ENCODE measurements at places on chromosomes 13 and 19.
A peak's percentile ranks its signal among the peaks of the same experiment; 100 is the strongest.

DNA sequence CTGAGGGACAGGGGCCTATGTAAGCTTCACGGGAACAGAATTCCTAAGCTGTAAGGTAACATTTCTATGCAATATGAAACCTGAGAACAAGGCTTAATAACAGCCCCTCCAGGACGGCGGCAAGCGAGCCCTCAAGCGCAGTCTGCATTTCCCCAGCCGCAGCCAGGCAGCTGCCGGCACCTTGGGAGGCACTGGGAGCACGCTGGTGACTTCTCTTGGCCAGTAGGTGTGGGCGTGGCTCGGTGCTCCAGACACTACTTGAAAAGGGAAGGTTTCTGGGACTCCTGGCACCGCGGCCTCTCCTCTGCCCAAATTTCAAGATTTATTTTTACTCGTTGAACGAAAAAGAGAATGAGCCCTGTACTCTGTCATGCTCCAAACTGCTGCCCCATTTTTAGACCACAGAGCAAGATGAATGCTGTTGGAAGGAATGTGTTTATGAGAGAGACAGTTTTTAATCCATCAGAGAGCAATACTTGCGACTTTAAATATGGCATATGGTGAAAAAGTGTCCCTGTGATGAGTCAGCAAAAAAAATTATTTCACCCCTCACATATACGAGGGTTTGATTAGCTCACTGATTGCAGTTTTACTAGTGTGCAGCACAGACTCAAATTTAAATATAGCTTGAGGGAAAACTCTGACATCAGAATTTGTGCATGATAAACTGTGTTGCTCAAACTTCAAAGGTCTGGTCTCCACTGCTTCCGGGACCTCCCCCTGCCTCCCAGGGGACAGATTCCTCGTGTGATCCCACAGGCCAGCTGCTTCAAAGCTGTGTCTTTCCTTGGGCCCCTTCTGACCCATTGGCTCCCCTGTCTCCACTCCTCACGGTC, 81.2 kb downstream of the COL4A2 start:
- DNase-seq = peak; percentile 57

DNA sequence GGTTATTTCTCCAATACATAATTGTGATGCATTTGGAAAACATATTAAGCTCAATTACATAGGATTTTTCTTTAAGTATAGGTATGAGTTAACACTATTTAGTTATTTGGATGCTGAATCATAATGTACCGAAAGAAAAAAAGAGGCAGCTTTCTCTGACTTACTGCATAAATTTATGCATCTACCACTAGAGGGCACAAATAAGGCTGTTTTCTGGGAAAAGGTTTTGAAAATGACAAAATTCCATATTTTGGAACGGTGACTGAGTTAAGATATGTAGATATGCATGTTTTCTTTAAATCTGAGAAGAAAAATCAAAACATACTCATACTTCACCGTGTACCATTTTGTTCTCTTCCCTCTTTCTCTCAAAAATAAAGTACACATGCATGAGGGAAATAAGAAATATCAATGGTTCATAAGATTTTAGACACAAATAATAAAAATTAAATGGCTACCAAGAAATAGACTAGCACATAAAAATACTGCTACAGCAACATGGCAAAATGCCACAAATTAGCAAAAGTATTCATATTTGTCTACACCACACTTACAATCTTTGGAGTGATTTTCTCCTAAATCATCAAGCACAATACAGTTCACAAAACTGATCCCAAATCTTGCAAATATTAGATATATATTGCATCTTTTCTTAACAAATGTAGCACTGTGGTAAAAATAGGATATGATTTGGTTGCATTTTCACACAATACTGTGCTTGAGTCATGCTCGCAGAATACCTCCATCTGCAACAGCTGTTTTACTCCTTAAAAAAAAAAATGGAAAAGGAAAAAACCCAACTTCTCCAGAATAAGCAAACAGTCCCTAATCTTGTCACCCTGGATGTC, 260.0 kb downstream of the FGF14 start:
- no peak for DNase-seq

GRCh38 chr19:35545855-35546381, 492 bp downstream of the TMEM147 start:
- no peak for DNase-seq

DNA sequence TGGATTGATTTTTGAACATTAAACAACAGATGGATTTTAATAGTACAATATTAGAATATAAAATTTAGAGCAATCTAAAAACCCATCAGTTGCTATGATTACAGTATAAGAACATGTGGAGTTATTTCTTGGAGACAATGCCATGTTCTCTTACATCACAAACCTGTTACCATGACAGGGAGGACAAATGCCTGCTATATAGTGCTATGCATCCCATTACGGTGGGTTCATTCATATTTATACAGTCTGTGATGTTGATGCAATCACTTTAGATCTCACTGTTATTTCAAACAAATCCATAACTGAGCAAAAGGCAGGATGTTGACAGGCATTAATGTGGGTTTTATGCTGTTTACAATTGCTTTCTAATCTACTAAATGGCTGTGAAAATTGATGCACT, 467.5 kb downstream of the DIAPH3 start:
- DNase-seq = no peak

GRCh38 chr13:29924482-29925350, 74.3 kb upstream of the UBL3 start:
- DNase-seq = no peak

- DNase-seq = no peak
These were observed 203.1 kb downstream of the RGCC start for GRCh38 chr13:41660411-41660810.

GRCh38 chr13:41693434-41693833, 236.1 kb downstream of the RGCC start:
- no peak for DNase-seq

GRCh38 chr19:49716154-49716553, 25.2 kb downstream of the CPT1C start:
- DNase-seq = no peak

DNA sequence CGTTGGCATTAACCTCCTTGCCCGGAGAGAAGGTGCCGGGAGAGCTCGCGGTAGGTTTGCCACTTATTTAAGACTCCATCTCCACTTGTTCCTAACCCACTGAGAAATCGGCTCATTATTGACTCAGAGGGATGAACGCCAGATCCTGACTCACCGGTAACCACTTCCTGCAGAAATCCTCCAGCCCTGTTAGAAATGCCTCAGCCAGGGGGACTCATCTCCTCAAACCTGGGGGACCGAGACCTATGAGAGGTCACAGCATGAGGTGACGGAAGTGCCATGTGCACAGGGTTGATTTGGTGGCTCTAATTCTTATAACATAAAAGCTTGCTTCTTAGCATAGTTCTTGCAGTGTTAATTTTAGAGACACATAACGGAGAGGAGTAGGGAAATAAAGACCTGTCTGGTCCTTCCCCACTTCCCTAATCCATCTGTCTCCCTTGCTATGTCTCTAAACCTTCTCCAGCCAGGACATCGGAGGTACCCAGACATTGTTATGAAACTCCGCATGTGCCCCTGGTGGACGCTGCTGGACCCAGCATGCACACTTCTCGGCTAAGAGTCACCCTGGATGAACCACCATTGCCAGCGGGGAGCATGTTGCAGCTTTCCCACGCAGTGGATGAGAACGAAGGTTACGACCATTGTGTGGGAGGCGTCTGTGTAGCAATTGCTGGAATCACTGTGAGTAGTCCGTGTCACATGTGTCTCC, 158.9 kb downstream of the EFNB2 start:
- peak; percentile 81 for DNase-seq

GRCh38 chr13:44128552-44129001, 245.0 kb upstream of the SERP2 start:
- no peak for DNase-seq

- DNase-seq = no peak
These were observed 20.5 kb upstream of the SHKBP1 start for GRCh38 chr19:40555978-40556689.

GRCh38 chr13:51303063-51303552, 36.4 kb upstream of the SERPINE3 start:
- no peak for DNase-seq

- peak; percentile 13 for DNase-seq
These were observed 230.2 kb downstream of the TDRD3 start for GRCh38 chr13:60627071-60627686.

- DNase-seq = no peak
These were observed 68.2 kb downstream of the ARHGAP35 start for GRCh38 chr19:46928951-46929350.

DNA sequence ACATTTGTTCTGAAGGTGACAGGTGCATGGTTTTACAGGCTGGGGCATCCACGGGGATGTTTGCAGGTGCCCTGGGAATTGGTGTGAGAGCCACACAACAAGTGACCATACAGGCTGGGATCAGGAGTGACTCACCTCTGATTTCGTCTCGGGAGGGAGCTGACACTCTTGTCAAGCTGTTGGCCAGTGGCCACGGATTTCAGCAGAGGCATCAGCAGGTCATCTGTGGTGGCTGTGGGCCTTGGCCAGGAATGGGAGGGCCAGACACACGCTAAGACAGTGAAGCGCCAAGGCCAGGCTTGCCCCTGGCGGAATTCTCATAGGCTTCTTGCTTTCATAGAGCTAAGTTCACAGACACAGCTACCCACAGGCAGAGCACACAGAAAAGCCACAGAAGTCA, 108.6 kb downstream of the HSPH1 start:
- peak; percentile 12 for DNase-seq

- peak; percentile 2 for DNase-seq
These were observed 393.7 kb downstream of the FOXO1 start for GRCh38 chr13:40272776-40273139.

DNA sequence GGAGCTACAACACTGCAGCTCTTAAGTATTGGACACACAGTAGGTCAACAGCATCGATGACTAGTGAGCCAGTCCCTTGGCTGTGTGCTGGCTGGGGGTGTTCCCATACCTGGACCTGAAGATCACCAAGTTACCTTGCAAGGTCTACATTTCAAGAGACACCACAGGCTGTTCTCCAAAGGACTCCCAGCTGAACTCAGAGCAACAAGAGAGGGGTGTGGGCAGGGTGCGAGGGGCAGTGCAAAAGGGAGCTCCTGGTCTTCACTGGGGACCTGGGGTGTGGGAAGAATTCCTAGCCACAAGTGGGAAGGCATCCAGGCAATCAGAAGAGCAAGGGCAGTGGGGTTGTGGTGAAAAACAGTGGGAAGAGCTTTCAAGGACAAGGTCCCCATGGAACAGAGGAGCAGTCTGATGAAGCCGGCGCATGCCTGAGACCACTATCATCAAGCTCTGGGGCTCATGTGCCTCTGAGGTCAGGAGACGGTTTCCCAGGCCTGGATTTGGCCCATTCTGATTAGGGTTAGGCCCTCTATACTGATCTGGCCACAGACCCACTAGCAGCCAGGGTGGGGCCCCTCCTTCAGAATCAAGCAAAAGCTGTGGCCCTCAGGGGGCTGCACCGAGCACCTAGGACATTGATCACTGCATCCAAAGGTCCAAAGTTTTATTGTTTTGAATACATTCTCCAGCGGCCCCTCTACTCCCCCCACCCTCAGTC, 4.7 kb upstream of the GSK3A start:
- no peak for DNase-seq

- no peak for DNase-seq
These were observed 48.1 kb downstream of the CRTC1 start for GRCh38 chr19:18731562-18732008.

- DNase-seq = peak; percentile 48
These were observed 46.5 kb downstream of the MLLT1 start for GRCh38 chr19:6233056-6233826.

DNA sequence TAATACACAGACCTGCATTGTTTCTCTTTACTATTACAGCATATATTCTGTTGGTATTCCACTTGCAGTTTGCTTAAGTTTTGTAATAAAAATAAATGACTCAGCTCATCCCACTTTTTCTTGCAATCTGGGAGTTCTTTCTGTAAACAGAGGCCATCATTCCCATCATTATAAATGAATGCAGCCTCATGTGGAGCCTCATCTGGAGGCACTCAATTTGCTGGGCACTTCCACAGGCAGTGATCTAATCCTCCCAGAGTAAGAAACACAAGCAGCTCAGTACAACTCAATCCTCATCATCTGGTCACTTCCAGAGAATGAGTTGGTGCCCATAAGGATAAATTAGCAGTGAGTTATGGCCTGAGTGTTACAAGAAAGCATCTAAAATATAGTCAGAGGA, 2801.9 kb downstream of the PCDH9 start:
- DNase-seq = peak; percentile 15

DNA sequence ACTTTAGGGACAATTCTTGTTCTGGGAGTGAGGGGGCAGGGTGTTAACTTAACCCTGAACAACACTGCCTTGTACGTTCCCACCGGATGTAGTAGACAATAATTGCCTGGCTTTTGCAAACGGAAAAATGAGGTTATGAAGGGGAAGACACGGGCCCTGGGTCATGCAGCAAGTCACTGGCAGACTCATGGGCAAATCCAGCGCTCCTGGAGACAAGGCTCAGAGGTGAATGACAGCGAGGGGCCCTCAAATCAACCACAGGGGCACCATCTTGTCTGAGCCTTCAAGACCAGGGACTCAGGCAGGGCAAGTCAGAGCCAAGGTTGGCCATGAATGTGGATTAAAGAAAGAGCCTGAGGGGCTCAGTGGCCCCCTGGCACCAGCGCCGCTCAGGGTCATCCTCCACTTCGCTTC, 2.8 kb downstream of the RASA3 start:
- no peak for DNase-seq

DNA sequence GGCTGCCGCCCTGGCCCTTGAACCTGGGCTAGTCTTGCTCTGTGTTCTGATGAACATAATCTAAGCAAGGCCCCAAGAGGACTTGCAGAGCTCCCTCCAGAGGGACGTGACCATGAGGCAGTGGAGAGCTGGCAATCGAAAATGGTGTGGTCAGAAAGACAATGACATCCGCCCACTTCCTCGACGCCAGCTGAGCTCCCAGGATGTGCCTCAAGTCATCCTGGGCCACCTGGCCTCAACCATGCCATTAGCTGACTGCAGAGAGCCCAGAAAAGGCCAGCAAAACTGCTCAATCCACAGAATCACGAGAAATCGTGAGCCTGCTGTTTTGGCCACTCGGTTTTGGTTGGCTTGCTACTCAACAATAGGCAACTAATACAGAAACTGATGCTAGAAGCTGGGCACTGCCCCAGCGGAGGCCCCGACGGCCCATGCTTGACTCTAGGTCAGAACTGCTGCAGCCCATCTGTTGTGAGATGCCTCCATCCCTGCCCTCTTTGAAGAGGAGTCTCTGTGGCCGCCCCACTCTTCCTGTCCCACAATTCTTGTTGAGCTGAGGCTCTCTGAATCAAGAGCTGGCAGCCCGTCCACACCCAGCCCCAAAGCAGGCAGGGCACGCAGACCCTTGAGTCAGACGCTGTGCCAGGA, 53.3 kb downstream of the STK24 start:
- no peak for DNase-seq

- peak; percentile 47 for DNase-seq
These were observed 665 bp downstream of the ZNF497 start for GRCh38 chr19:58361900-58362271.

DNA sequence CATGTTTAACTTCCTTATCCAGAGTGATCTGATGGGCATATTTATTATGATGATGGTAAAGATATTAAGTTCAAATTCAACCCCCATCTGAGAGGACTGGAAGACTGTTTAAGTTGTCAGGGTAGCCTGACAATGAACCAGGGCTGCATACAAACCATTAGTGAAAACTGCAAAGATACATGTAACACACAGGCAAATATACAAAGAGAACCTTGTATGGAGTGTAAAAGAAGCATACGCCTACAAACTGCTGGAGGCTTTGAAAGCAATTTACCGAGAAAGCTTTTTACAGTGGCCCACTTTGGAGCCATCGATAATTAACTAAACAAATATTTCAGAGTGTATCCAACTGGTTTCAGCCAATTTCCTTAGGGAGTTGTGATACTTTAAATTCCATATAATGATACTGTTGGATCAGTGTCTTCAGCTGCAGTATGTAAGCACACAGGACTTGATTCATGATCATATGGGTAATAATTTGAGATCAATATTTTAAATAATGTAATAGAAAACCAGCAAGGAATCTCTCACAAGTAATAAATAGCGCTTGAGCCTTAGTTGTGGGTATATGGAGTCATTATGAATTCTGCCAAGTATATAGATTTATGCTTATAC, 231.5 kb upstream of the SPRY2 start:
- no peak for DNase-seq
